ENCODE measurements at places on chromosomes 3 and 15.

DNA sequence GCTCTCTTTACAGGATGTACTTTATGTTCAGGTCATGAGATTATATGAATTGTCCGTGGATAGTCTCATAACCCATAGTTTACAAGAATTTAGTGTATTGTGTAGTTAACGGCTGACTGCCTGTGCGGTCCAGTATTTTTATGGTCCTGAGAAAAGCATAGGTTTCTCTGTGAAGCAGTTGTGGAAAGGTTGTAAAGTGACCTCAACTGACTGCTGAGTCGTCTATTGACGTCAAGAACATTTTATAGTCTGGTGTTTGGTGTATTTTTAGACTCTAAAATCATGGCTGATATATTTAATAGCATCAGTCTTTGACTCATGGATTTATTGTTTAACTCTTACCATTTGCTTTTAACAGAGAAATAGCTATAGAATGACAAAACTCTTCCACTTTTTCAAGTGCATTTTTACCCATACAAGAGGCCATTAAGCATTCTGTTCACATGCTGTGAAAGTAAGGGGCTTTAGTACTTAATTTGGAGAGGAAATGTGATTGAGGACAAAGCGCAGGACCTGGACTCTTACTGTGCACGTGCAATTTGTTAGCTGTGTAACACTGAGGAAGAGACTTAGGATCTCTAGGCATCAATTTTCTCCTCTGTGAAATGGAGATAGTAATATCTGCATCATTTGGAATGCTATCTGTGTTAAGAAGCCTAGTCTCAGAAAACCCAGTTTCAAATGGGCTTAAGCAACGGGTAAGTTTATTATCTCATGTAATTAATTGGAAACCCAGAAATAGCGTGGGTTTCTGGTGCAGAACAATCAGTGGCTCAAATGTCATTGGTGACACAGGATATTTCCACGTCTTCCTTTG, 240.8 kb downstream of the NFKBIZ start:
- DNase-seq = peak; percentile 94

DNA sequence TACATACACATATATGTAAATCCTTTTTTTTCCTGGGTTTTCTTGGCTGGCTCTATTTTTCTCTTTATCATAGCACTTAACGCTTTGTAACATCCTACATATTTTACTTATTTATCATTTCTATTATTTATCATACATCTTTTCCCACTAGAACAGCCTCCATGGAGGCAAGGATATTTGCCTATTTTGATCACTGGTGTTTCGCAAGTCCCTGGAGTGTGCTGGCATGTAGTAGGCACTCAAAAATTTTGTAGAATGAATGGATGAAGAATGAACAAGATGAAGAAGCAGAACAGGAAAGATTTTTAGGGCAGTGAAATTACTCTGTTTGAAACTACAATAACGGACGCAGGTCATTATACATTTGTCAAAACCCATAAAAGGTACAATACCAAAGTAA, 83.0 kb upstream of the PTX3 start:
- no peak for DNase-seq

DNA sequence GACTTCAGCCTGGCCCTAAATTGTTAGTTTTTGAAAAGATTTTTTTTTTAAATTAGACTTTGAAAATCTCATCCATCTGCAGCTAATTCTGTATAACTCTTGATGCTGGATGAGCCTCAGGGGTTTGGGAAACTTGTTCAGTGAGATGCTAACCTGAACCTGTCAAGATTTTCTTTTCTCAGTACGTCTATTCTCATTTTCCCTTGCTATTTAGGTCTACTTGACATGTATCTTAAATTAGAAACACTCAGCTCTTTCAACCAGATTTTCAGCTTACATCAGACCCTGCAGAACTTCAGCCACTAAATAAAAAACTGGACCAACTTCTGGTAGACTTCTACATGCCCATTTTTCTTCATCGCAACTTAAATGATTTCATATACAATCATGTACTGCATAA, 61.4 kb downstream of the MFSD1 start:
- DNase-seq = no peak

DNA sequence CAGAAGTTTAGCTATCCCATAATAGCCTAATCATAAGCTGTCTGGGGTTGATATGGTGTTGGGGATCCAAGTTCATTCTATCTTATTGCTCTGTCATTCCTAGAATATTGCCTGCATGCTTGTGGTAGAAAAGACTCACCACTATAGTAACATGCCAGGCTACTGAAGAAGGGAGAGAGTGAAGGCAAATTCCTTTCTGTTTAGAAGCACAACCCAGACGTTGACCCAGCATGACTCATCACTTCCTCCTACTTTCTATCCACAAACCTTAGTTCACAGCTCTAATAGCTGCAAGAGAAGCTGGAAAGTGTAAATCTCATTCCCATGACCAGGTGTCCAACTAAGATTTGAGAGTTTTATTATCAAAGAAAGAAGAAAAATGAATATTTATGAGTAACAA, 57.8 kb upstream of the NMD3 start:
- DNase-seq = peak; percentile 73
